ENCODE measurements at places on chromosomes 3 and 15.

- DNase-seq: no peak
Measured at GRCh38 chr3:38347421-38348200, 1.0 kb downstream of the XYLB start.

GRCh38 chr3:27533261-27533607 lies 49.0 kb upstream of the SLC4A7 start:
- DNase-seq: no peak

- no peak for DNase-seq
Measured at GRCh38 chr3:128971421-128972100, 22.3 kb downstream of the CFAP92 start.

DNA sequence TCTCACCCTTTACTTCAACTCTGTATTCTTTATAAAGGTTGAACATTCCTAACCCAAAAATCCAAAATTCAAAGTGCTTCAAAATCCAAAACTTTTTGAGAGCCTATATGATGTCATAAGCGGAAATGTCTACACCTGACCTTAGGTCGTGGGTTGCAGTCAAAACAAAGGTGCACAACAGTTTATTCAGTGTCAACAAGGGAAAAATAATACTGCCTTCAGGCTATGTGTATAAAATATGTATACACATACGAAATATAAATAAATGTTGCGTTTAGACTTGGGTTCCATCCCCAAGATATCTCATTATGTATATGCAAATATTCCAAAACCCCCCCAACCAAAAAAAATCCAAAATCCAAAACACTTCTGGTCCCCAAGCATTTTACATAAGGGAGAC lies 90.9 kb downstream of the STAG1 start:
- DNase-seq: no peak

- DNase-seq: no peak
Measured at GRCh38 chr3:39460677-39461076, 6.8 kb upstream of the MOBP start.

DNA sequence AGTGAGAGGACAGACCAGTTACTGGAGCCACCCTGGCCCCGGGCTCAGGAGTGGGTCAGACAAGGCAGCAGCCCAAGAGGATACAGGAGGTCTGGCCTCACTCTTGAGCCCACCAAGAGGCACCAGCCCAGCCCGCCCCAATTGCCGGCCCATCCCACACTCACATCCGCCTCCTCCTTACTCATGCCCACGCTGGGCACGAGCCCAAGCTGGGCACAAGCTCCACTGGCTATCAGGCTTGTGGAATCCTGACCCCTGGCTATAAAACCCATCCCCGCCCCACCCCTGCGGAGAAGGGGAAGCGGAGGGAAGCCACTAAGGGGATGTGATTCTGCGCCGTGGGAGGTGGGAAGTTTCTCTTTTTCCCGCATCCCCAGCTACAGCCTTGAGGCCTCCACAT lies 25.9 kb downstream of the ADCY5 start:
- DNase-seq: no peak
